ENCODE measurements at places on chromosomes 16 and 17.

DNA sequence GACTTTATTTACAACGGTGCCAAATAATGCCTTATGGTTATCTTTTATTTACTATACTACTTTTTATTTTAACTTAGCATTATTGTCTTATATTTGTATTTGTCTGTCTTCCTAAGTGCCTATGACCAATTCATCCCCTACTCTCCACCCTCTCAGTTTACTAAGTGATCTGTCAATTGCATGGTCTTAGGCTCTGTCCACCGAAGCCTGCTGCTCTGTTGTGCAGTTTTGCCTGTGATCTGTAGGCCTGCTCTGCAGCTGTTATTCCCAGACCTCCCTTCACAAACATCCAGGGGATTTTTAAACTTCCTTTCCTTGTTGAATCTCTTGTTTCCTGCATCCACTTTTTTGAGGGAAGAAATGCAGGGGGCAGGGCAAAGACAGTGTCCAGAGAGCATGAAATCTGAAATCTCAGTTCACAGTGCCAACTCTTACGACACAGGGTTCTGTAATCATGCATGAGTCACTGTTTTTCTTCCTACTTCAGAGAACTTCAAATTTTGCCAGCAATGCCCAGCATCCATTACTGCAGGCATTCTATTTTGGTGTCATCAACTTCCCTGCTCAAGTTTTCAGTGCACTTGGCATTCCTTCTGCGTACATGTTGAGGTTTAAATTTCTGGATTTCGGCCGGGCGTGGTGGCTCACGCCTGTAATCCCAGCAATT, 11.4 kb downstream of the SLFN5 start:
- DNase-seq, result no peak

GRCh38 chr17:30476726-30477082, 504 bp upstream of the GOSR1 start:
- DNase-seq, result no peak

- DNase-seq, result no peak
Measured at GRCh38 chr17:75825149-75825552, 19.1 kb downstream of the UNC13D start.

GRCh38 chr17:9170336-9170735, 149.0 kb downstream of the NTN1 start:
- DNase-seq, result no peak

- no peak for DNase-seq
Measured at GRCh38 chr16:35339337-35339736, 1879.9 kb downstream of the TP53TG3F start.

GRCh38 chr17:55456307-55457240, 34.9 kb upstream of the MMD start:
- DNase-seq, result no peak

- DNase-seq, result no peak
Measured at GRCh38 chr16:16956376-16956775, 514.4 kb downstream of the XYLT1 start.

GRCh38 chr16:89982318-89982717, 33.8 kb downstream of the DEF8 start:
- no peak for DNase-seq

DNA sequence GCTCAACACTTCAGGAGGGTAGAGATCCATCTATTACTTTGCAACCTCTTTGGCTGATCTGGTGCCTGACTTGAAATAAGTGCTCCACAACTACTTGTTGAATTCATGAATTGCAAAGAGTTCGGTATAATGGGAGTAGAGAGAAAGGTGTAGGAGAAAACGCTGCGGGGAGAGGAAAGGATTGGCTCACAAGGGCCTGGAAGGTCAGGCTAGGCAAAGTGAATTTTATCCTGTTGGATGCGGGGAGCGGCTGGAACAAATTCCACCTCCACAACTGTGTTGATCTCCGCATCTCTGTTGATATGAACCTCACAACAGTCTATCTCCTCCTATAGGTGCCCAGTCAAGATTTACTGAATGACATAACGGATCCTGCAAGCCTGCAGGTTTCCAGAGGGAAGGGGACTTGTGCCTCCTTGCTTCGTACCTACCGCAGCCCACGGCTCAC, 684 bp downstream of the SLX4 start:
- no peak for DNase-seq

- DNase-seq, result no peak
Measured at GRCh38 chr16:27704252-27704651, 154.3 kb downstream of the KATNIP start.

DNA sequence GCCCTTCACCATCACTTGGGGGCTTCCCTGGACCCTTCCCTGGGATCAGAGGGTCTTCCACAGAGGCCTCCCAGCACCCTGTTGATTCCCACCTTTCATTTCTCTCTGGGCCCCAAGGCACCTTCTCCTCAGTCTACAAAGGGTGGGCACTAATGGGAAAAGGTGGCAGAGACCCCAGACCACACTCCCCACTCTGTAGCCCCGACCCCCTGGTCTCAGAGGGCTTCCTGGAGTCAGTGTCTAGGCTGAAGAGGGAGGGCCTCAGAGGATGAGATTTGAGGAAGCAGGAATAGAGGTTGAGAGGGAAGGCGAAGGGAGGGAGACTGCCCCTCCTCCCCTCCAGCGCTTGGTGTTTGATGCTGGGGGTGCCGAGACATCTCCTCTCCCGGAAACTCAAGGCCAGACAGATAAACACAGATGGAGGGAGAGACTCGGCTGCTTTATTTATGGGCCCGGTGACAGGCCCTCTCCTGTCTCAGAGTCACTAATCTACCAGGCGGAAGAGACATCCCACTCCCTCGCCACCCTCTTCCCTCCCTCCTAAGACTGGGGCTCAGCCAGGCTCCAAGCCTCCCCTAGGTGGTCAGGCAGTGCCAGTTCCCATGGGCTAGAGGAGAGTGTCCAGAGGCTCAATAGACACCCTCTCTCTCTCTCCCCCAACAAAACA, 18.5 kb upstream of the SP2 start:
- no peak for DNase-seq

DNA sequence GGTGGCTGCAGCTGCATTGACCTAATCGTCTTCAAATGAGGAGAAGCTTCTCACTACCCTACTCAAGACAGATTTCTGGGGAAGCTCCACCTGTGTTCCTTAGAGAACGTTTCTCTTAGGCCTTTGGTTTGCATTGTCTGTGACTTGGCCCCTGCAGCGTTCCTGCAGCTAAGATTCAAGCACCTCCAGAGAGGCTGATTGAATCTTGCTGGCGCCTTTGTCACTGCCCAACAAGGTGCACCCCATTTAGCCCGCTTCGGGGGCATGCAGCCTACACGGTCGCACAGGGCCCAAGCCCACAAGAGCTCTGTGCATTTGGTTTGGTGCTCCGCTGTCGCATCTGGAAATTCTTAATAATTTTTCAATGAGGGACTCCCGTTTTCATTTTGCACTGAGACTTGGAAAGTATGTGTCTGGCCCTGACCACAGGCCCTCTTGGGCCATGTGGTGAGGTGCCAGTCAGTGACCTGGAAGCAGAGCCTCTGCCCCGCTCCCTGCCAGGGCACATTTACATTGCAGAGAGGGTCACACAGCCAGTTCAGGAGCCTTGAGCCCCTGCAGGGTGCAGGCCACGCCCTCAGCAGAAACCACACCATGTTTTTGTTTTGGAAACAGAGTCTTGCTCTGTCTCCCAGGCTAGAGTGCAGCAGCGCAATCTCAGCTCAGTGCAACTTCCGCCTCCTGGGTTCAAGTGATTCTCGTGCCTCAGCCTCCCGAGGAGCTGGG, 51.1 kb upstream of the CACNG5 start:
- no peak for DNase-seq

DNA sequence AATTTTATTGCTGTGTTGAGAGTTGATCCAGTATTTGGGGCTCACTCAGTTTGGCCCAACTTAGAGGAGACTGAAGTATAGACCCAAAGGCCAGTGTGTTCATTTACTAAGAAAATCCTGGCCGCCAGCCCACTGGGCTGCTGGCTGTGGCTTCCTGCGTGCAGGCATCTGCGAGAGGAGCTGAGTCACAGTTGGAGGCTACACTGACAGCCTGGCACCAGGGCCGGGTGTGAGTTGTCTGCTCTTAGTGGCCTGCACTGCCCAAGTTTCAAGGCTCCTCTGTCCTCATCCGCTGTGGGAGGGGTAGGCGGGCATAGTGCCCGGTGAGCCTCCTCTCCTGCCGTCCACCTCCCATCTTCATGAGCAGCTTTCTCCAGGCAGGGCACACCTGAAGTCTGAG, 54.2 kb downstream of the PLD6 start:
- no peak for DNase-seq

DNA sequence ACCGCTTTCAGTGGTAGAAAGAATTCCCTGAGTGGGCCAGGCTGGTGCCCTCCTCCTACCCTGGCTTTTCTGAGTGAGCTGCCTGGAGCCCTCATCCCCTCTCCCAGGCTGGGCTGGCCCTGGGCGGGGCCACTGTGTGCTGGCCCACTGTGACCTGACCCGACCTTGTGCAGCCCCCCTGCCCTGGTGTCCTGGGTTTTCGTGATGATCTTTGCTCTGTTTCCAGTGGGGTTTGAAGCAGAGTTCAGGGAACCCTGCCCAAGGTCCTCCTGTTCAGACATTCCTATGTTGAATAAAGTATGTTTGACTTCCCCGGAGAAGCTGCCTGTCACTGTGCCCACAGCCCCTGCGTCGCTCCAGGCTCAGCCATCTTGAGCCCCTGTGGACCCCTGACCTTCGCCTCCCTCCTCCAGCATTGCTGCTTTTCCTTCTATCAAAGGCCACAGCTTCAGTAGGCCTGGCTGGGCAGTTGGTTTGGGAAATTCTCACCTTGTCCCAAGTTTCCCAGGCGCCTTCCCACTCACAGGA, 13.7 kb upstream of the NAGLU start:
- no peak for DNase-seq

DNA sequence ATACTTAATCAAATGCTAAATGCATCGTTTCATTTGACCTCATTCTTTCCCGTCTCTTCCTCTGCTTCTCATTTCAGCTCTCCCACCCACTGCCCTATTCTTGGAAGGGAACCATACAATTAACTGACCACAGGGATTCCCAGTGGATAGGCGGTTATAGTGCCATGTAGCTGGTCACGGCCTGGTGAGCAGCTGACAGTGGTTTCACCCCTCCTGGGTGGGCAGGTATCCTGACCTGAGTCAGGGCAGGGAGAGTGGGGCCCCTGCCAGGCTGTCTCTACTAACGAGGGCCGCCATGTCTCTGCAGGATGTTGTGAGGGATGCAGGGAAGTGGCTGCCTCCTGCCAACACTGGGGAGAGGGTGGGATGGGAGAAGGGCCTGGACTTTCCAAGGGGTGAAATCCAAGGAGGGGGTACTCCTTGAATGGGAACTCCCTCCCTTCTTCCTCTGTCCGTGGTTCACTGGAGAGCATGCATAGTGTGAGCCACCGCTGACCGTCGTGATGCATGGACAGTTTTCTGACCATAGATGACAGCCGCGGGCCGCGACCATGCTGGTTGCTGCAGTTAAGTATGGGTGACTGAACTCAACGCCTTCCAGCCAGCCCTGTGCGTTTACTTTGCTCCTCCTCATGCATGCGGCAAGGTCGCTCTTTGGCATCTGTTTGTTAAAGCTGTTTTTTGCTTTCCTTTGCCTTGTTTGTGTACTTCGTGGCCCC, 95.9 kb downstream of the RPTOR start:
- DNase-seq, result no peak

DNA sequence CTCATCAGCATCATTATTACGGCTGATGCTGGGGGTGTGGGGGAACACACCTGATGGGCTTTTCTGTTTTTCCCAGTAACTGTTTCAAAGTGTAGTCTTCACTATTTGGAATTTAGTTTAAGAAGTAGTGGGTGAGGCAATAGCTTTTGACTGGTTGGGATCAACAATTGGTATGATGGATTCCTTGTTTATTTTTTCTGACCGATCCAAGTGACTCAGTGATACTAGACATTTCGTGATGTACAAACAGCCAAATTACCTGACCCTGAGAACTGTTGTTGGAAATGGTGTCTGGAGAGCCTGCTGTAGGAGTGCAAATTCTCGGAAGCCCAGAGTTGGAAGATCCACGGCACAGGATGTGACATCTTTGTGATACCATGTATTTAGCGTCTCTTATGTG, 204.2 kb downstream of the PRKCA start:
- DNase-seq, result no peak

- no peak for DNase-seq
Measured at GRCh38 chr17:67123699-67124098, 79.3 kb downstream of the CACNG1 start.

DNA sequence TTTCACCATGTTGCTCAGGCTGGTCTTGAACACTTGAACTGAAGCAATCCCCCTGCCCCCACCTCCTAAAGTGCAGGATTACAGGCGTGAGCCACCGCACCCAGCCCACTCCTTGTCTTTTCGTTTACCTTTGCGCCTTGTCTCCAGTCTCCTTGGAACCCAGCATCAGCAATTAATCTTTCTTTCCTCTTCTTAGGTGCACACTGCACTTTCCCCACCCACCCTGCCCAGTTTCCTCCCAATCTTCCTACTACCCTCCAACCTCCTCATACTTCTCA, 1.5 kb upstream of the CLDN7 start:
- DNase-seq, result no peak

DNA sequence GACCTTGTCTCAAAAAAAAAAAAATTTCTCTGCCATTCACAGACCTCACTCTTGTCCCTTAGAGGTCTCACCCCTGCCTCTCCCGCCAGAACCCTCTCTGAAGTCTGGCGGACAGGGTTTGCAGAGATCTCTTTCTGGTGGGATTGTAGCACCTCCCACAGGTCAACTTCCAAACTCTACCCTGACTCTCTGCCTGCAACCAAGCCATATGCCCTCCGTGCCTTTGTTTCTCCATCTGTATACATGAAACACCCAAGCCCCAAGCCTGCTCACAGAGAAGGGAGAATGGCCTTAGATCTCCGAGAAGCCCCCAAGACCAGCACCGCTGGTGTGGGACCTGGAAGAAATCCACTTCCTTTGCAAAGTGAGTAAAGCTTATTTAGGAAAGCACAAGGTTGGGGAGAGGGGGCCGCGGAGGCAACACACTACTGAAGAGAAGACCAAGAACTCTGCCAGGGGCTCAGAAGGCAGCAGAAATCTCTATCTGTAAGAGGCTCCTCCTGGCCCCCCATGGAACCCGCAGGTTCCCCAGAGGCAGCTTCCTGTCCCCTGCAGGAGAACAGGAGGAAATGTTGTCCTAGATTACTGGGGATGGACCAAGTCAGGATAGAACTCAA, 219.9 kb downstream of the C16orf78 start:
- no peak for DNase-seq

- DNase-seq, result no peak
Measured at GRCh38 chr17:246226-246625, 64.8 kb upstream of the DOC2B start.

DNA sequence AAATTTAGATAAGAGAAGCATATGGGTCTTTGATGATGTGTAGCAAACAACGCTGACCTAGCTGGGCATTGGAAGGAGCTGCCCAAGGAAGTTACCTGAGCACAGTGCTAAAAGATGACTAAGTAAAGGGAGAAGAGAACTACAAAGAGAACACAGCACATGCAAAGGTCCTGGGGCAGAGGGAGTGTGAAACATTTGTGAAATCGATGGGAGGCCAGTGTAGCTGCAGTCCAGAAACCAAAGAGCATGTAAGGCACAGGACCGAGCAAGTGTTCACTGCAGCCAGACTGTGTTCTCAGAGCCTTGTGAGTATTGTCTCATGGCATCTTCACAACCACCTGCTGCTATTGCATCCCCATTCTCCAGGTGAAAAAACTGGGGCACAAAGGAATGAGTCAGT, 44.9 kb downstream of the ARHGAP27 start:
- DNase-seq, result no peak

Measured in stimulated activated CD4-positive, alpha-beta T cell treated with anti-CD3 and anti-CD28 coated beads, Interleukin-1b, Interleukin-23, amount 100 ng/mL, for 24 hours (primary cell).